ENCODE measurements at places on chromosomes 11 and 22.
A peak's percentile ranks its signal among the peaks of the same experiment; 100 is the strongest.

- DNase-seq: no peak
Observed at GRCh38 chr11:7889985-7890384, 41.1 kb downstream of the OR10A6 start.

DNA sequence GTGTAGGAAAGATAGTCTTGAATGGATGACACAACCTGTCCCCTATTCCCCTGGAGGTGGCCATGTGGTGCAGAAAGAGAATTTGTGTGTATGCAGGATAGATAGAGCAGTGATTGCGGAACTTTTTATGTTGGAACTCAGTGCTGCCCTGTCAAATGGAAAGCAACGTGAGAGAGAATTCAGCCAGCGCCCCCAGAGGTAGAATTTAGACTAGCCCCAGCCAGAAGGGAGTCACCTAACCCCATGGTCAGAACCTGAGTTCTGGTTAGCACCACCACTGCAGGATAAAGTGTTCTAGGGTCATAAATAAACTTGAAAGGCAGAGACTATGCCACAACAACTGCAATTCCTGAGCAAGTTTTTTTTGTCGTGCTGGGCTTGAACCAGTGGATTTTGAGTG is 152.9 kb upstream of the GRIA4 start:
- no peak for DNase-seq

- DNase-seq: no peak
Observed at GRCh38 chr11:121696177-121696871, 243.6 kb upstream of the SORL1-AS1 start.

- DNase-seq: no peak
Observed at GRCh38 chr11:64266339-64266738, 15.0 kb downstream of the PLCB3 start.

GRCh38 chr22:25364736-25365241 is 145.3 kb downstream of the CRYBB2 start:
- no peak for DNase-seq

DNA sequence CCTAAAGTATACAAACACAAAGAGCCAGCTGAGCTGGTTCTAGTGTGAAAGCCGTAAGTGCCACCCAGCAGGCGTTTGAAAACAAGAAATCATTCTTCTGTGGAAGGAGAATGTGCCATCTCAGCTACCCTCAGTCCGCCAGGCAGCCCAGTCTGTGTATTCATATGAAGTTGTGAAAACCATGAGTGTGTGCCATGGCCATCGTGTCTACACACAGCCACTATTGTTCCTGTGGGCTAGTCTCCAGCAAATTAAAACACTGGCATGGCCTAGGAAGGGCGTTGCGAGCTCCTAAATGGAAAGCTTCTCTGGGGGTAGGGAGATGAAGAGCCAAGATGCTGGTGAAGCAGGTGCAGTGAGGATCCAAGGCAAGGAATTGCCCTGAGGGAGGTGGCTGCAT is 51.5 kb upstream of the HORMAD2 start:
- no peak for DNase-seq

GRCh38 chr11:129258205-129258604 is 66.1 kb upstream of the ARHGAP32 start:
- DNase-seq: no peak

- DNase-seq: no peak
Observed at GRCh38 chr11:93487032-93487483, 56.1 kb downstream of the SMCO4 start.

GRCh38 chr22:29503811-29504372 is 23.9 kb downstream of the NEFH start:
- no peak for DNase-seq

DNA sequence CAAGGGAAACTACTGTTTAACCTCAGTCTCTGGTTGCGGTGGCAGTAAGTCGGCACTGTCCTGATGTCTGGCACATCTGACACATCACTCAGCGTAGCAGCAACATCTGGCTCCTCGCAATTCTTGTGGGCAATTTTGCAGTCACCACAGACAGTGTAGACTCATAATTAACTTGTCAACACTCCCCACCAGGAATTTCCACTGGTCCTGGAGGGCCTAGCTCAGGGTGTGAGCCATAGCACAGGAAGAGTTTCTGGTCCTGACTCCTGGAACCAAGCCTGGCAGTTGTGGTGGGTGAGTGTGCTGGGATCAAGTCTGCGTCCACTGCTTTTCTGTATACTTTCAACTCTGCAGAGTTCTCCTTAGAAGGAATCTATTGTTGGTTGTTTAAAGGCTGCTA is 209.7 kb downstream of the SNX19 start:
- no peak for DNase-seq

- DNase-seq: no peak
Observed at GRCh38 chr11:48087974-48088681, 107.8 kb downstream of the PTPRJ start.

GRCh38 chr11:116353589-116353988 is 419.2 kb downstream of the BUD13 start:
- no peak for DNase-seq

- no peak for DNase-seq
Observed at GRCh38 chr11:94147433-94147845, 18.8 kb downstream of the PANX1 start.

GRCh38 chr11:2185324-2186085 is 13.9 kb upstream of the TH start:
- DNase-seq: no peak

DNA sequence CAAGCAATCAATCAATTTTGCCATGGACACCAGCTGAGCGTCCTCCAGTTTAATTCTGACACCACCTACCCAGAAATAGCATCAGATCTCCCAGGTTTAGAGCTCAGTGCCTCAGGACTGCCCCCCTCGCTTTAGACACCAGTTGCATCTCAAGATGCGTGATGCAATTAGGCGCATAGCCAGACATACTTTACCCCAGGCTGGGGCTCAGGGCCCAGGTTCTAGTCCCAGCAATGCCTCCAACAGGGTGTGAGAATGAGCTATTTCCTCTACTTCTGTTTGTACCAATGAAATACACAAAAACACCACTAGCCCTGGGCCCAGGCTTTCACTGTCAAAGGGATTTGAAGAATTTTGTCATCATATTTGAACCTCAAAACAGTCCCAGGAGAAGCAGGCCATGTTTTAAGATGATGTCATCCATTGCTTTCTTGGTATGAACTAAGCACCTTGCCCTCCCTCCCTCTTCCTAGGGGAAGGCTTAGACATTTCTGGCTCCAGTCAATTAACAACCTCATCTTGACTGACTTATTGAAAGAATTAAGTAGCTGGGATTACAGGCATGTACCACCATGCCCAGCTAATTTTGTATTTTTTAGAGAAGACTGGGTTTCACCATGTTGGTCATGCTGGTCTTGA is 61.5 kb upstream of the INCENP start:
- DNase-seq: no peak

DNA sequence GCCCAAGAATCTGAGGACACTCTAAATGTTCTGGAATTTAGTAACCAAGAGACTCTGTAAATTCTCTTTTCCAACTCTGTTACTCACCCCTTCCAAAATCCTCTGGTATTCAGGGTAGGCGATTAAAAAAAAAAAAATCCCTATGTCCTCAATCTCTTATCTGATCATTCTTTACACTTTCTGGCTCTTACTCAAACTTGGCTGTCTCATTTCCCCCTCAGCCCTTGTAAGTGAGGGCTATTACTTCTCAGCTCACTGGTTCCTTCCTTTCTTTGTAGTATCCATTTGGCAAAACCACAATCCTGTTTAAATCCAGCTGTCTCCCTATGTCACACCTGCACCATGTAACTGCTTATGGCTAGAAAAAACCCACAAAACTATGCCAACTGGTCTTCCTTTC is 12.7 kb upstream of the MSANTD2 start:
- no peak for DNase-seq

GRCh38 chr11:21316591-21316990 is 647.2 kb downstream of the NELL1 start:
- no peak for DNase-seq

DNA sequence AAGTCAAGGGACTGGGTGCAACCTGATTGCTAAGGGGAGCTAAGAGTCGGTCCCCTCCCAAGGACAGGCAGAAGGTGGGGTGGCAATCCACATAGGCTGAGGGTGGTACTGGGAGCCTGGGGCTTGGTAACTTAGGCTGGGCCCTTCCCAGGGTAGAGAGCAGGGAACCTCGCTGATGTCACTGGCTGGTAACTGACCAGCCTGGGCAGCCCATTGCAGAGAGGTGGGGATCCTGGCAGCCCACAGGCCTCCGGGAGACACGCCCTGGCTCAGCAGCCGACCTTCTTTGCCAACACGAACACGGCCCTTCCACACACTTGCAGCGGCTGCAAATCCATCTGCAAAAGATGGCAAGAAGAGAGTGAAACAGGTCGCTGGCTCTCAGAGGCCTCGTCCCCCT is 25.4 kb downstream of the A4GALT start:
- no peak for DNase-seq

- DNase-seq: no peak
Observed at GRCh38 chr22:45163099-45163450, 650 bp upstream of the NUP50 start.

DNA sequence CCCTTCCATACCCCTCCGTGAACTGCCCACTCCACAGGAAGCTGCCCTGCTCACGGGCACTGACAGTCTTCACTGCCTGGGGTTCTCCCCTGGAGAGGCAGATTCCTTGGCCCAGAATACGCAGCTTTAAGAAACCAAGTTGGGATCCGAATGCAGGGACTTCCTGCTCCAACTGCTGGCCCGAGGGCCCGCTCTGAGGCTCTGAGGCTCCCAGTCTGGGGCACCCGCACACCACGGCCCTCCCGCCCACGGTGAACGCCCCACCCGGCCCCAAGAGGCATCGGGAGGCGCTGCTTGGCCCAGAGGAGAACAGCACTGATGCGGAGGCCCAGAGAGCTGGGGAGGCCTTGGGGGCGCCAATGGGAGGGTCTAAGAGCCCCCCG is 42.3 kb downstream of the IGF2 start:
- DNase-seq: no peak

DNA sequence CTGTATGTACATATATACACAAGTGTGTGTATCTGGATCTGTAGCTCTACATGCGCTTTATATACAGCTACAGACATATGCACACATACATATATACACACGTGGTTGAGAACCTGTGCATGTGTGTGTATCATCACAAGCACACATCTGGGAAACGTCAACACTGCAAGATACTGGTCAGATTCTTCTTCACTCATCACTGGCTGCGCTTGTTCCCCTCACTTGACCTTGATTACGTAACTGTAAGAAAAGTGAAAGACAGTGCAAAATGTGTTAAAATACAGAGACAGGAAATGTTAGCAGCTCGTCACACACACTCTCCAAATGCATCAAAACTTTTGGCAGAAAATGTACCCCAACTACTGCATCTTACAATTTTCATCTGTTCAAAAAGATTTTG is 51.9 kb upstream of the MN1 start:
- no peak for DNase-seq

GRCh38 chr11:2772544-2773031 is 72.8 kb upstream of the KCNQ1OT1 start:
- no peak for DNase-seq

GRCh38 chr22:36363349-36363981 is 24.3 kb downstream of the MYH9 start:
- no peak for DNase-seq

- DNase-seq: no peak
Observed at GRCh38 chr11:10601837-10602236, 33.4 kb upstream of the LYVE1 start.

DNA sequence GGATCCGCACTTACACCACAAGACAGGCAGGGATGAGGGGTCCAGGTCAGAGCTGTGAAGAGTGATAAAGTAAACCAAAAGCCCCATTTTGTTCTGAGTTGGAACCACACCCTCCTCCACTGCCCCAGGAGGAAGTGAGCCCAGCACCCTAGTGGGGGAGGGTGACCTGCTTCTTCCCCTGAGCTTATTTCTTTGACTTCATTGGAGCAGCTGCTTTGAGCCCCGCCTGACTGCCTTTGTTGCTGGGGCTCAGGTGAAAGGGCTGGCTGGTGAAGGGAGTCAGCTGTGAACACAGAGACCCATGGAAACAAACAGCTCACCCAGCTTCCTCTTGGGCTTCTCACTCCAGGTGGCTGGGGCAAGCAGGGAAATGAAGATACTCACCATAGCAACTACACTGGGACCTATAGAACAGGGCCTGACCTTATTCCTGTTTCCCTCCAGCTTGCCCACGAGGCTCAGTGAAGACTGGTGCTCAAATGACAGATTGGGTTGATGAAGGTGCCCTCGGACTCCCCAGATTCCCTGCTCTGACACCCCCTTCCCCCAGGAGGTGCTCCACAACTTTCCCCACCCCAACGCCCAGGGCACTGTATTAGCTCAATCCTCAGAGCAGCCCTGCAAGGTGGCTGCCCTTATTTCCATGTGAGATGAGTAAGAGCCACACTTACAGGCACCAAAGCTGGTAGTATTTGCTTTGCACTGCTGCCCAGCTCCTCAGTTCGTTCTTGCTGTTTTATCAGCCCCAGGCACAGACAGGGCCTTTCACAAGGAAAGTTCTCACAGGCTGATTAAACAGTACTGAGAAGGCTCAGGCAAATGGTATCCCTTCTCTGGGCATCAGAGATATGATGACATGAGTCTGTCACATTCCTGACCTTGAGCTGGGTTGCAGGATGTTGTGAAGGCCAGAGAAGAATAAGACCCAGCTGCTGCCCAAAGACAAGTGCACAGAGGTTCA is 2.4 kb downstream of the UCP2 start:
- peak; percentile 69 for DNase-seq

GRCh38 chr11:128029219-128029722 is 558.1 kb downstream of the ETS1 start:
- DNase-seq: no peak

- no peak for DNase-seq
Observed at GRCh38 chr11:104146421-104146820, 17.5 kb downstream of the PDGFD start.

DNA sequence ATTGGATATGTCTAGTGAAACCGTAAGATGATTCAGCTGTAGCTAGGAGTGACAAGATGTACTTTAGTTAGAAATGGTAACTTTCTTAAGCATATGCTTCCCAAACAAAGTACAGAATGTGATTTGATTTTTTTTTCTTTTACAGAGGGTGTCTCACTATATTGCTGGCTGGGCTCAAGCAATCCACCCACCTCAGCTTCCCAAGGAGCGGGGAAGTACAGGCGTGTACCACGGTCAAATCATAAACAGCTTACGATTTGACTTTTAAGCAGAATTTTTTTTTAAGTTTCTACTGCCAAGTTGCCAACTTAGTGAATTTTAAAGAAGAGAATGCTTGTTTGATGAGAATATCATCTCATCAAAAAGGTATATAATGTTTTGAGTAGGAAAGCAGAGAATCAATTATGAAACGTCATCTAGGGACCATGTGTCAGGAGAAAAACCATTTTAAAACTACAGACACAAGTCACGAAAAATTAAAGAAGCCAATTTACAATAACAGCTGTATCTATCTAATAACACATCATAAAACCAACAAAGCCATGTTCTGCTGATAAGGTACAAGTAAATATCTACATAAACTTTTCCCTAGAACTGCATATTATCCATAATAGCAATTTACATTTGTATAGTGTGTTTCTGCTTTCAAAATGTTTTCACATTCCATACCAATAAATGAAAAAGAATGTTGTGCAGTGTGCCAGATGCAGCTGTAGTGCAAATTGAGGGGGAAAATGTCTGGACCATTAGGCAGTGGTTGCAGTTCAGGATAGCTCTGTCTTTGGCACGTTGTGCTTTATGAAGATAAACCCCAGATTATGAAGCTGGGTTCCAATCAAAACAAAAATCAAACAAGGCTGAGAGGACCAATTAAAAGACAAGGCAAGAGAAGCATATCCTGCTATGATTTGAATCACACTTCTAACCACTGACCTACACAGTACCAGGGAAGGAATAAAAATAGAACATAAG is 33.7 kb upstream of the USP47 start:
- no peak for DNase-seq

- no peak for DNase-seq
Observed at GRCh38 chr11:100825626-100826025, 138.5 kb downstream of the ARHGAP42 start.

- DNase-seq: no peak
Observed at GRCh38 chr11:69074375-69075140, 25.8 kb downstream of the TPCN2 start.

Data from activated T-cell treated with anti-CD3 and anti-CD28 coated beads for 1 hour (primary cell).